SK-N-SH treated with all-trans-retinoic acid at 6 μM for 48 hours (cell line): ENCODE measurements at places on chromosomes 1 and 21.

GRCh38 chr1:55821234-55821633, 606.1 kb upstream of the USP24 start:
- no peak for ATAC-seq

DNA sequence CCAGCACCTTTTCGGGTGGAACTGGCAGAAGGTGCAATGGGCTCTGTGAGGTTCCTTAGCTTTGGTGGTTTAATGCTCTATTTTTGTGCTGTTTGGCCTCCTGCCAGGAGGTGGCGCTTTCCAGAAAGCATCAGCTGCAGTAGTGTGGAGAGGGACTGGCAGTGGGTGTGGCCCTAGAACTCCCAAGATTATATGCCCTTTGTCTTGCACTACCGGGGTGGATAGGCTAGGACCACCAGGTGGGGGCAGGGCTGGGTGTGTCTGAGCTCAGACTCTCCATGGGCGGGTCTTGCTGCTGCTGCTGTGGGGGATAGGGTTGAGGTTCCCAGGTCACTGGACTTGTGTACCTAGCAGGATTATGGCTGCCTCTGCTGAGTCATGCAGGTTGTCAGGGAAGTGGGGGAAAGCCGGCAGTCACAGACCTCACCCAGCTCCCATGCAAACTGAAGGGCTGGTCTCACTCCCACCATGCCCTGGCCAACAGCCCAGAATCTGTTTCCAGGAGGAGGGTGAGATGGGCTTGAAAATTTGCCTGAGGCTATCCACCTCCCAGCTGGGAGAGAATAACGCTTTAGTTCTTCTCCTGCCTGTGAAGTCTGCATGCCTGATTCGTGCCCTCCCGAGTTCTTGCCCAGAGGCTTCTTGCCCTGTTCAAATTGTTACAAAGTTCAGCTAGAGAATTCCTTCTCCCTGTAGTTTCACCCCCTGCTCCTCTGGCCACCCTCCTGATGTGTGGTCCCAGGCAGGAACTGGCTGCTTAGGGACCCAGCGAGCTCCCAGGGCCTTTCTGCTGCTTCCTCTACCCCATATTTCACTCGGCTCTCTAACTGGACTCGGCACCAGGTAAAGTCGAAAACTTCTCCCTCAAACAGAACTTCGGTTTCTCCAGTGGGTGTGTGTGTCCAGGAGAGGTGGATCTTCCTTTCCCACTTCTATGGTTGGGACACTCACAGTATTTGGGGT, 76.5 kb upstream of the BTG3 start:
- ATAC-seq, result no peak; the same call in 2 of the 3 replicates

- peak; percentile 84 for ATAC-seq
Measured at GRCh38 chr1:97334454-97334853, 586.4 kb downstream of the DPYD start.

DNA sequence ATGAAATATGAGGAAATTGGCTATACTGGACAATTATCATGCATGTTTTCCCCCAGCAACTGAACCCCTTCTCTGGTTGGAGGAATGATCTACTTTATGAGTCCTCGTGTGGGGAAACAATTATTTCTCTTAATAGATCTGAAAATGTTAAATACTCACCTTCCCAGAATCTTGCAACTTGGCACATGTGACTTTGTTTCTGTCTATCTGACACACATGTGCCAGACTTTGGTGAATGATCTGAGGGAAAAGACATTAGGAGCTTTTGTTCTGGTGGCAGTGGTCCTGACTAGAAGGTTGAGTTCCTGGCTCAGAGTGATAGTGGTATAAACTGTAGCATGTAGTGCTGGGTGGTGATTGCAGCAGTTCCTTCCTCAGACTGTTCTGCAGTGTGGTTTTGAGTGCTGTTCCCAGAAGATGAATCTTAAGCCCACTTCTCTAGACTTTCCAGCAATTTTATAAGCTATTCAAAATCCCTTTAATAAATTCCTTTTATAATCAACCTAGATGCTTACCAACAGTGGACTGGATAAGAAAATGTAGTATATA, 59.3 kb upstream of the B3GALNT2 start:
- no peak; the same call in 2 of the 3 replicates for ATAC-seq

DNA sequence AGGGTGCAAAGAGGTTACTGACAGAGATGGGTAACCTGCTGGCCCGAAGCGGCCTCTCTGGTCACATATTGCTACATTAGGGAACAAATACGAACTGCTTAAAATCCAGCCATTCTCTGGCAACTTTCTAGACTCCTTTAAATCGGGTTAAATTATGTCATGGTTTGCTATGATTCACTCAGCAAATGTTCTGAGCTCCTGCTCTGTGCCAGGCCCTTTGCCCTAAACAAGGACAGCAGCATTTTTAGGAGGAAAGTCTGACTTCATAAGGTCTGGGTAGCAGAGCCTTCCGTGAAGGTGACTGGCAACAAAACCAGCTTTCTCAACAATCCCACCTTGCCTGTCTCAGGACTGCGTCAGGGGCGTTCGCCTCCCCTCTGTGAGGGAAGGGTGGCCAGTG, 15.4 kb downstream of the ZP4 start:
- ATAC-seq, result peak; percentile 30

DNA sequence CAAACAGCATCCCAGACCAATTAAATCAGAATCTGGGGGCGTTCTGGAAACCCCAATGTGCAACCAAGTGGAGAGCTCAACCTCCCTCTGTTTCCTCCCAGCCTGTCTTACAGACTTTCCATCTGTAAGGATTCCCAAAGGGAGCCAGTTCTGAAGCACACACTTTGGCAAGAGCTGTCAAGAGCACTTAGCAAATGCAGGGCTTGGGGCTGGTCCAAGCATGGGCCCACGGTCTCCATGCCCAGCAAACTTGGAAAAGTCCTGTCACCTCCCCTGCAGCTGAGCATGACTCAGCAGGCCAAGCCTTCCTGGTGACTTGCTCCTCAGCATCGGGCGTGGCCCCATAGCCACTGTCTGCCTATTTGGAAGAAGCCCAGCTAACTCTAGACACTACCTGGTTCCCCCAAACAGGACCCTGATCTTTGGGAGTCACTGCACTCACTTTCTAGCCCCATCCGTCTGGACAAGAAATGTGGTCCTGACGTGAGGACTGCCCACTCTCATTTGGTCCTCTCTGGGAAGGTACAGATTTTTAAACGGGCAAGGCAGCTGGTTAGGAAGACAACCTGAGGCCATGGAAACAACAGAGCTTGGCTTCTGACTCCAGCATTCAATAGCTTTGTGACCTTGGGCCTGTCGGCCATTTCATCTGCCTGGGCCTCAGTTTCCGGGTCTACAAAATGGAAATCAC, 16.9 kb downstream of the SLC2A1 start:
- ATAC-seq, result peak; percentile 65

DNA sequence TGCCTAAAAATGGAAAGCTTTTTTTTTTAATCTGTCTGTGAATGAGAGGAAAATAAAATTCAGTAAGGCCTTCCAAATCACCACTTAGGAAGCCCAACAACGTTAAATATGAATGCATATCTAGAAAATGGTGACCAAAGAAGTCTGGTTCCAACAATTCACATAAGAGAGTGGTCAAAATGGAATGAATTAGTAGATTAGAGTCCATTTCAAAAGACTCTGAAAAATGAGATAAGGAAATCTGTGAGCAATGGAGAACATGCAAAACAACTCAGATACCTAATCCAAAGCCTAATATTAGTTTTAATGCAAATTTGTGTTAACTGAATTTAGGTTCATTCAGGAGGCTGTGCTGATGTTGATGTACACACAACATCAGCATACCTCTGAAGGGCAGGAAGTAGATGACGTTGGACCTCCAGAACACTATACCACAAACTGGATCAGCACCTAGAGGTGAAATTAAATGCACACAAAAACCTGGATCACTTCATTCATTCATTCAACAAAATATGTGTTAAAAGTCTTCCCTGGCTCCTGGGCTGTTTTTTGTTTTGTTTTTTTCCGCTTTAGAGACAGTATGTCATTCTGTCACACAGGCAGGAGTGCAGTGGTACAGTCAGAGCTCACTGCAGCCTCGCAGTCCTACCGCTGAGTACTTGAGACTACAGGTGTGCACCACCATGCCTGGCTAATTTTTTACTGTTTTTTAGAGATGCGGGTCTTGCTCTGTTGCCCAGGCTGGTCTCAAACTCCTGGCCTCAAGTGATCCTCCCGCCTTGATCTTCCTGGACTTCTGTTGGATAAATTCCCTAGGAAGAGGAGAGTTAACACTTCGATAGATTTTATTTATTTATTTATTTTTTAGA, 4.9 kb upstream of the BRWD1 start:
- no peak for ATAC-seq

GRCh38 chr1:10835822-10836421, 39.5 kb upstream of the CASZ1 start:
- peak; percentile 77 for ATAC-seq

DNA sequence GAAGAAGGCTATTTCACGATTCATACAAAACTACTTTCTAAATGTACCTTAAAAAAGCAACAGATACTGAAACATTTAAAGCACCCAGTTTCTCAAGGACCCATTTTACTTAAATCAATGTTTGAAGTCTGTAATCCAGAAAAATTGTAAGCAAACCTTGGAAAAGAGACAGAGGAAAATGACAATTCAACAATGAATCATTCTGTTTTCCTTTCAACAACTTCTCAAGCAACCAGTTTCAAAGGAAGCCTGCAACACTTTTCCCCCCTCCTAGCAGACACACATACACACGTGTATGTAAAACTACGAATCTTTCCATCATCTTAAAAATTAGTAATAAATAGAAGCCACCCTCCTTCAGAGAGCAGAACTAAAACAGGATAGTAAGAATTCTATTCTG, 1.2 kb downstream of the RERE start:
- ATAC-seq, result no peak; the same call in 2 of the 3 replicates

GRCh38 chr21:41948078-41948895, 5.5 kb downstream of the C2CD2 start:
- ATAC-seq, result peak; percentile 91

DNA sequence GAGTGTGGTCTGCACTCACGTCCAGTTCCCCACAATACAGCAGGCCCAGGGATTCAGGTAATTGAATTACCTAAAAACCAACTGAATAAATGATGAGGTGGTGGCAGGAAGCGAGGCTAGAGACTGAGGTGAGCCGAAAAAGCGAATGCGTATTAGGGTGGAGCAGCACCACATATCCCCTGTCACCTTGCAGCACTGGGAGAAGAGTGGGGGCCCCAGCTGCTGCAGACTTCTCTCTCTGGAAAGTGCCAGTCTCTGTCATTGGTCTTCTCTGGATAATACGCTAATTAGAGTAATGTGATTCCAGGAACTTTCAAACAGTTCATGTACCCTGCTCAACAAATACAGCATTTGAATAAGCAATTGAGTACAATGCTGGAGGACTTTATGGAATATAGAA, 199.0 kb downstream of the RPS6KC1 start:
- no peak for ATAC-seq
